Activated CD4-positive, CD25-positive, alpha-beta regulatory T cell treated with anti-CD3 and anti-CD28 coated beads, Interleukin-2, amount 50 U/mL, for 72 hours (primary cell): ENCODE measurements at places on chromosomes 11 and 22.

DNA sequence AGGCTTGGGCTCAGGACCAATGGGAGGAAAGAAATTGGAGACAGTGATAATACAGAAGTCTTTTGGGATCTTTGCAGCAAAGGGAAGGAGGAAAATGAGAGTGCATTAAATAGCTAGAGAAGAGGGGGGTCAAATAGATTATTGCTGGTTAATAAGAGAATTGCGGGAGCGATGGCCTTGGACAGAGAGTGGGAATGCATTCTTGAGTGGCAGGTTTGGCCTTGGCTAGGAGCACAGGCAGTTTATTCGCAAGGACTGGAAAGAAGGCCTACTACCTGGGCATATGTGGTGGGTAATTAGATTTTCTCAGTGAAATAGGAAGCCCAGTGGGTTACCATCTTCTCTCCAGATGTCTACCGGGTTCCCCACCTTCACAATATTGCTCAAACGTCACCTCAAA is 3.5 kb upstream of the MEN1 start:
- no peak for DNase-seq

- DNase-seq, result peak; percentile 57
Observed at GRCh38 chr11:46369458-46370152, 11.9 kb upstream of the MDK start.

GRCh38 chr11:107202241-107202640 is 184.0 kb upstream of the GUCY1A2 start:
- no peak for DNase-seq

- DNase-seq, result no peak
Observed at GRCh38 chr11:102292933-102293332, 24.4 kb upstream of the BIRC3 start.

- no peak for DNase-seq
Observed at GRCh38 chr22:20109411-20110358, 6.2 kb upstream of the RANBP1 start.

GRCh38 chr11:32953700-32954099 is 61.1 kb downstream of the QSER1 start:
- DNase-seq, result no peak

DNA sequence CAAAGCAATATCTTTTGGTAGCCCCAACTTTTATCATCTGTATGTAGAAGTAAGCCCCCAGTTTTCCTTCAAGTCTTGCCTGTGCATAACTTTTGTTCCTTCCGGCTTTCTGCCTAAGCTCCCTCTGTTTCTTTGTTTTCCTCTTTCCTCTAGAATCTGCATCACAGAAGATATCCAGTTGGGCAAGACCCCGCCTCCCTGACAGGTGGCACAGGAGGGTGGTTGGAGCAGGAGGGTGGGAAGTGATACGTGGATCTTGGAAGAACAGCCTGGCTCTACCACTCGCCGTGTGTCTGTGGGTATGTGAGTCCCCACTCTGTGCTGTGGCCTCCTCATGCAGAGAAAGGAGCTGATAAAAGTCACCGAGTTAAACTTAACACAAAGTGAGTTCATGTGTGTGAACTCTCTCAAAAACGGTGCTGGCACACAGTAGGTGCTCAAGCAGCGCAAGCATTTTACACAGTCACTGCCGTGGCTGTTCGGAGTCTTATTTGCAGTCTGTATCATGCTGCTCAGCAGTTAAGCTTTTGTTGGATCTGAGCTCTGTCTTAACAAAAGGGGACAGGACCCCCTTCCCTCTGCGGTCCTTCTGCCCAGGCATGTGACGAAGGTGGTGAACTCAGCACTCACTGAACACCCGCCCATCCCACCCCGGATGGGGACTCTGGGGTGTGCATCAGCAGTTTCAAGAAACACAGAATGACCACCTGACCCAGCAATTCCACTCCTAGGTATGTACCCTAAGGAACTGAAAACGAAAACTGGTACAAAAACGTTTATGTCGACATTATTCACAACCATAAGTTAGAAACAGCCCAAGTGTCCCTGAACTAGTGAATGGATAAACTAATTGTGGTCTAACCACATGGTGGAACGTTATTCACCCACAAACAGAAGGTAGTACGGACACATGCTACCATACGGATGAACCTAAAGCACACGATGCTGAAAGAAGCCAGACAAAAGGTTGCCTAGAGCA is 249.1 kb downstream of the CTTN start:
- no peak for DNase-seq

- DNase-seq, result no peak
Observed at GRCh38 chr11:105975128-105975527, 46.9 kb downstream of the MSANTD4 start.

GRCh38 chr11:783581-784015 is 6.3 kb downstream of the CEND1 start:
- DNase-seq, result no peak

DNA sequence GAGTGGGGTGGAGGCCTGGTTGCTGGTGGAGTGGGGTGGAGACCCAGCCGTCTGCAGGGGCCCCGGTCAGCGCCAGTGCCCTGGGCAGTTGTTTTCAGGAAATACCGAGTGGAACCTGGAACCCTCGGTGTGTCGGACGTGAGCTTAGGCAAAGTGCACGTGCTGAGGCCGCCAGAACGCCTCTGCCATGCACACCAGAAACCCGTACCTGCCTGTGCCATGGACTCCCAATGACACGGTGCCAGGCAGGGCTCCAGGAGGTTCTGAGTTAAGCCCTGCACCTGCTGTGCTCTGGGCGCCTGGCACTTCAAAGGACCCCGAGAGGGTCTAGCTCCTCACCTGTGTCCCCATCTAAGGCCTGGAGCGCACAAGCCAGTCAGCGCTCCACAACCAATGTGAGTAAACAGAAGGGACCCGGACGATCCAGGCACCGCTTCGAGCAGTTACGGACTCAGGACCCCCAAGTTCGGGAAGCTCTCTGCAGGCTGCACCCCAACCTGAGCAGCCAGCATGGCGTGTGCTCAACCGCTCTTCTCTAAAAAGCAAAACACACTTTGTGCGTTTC is 12.3 kb downstream of the TOLLIP start:
- DNase-seq, result peak; percentile 21
